ENCODE measurements at places on chromosomes 3 and 15. TPM values are rescaled to one million over a fixed set of nuclear protein-coding genes. Genes with fewer than 3 reads are reported as not detected.

Gene RBSN
- polyA plus RNA-seq, result 4.7 TPM

Gene PTH1R
- 0.07 TPM for polyA plus RNA-seq

Gene SLC7A14
- polyA plus RNA-seq, result 2.7 TPM

- no peak for DNase-seq
These were observed 241.3 kb downstream of the ITPR1 start for GRCh38 chr3:4734454-4734853.

GRCh38 chr15:80749589-80749988 lies 29.6 kb upstream of the CEMIP start:
- no peak for DNase-seq
